ENCODE measurements at places on chromosomes 5 and 9.
A peak's percentile ranks its signal among the peaks of the same experiment; 100 is the strongest.

- DNase-seq = no peak
Measured at GRCh38 chr9:35664531-35665470, at the start of gene ARHGEF39. Gene ARHGEF39 (minus strand): TSS chr9:35665195. CDS start chr9:35665169, 26 bp downstream.

DNA sequence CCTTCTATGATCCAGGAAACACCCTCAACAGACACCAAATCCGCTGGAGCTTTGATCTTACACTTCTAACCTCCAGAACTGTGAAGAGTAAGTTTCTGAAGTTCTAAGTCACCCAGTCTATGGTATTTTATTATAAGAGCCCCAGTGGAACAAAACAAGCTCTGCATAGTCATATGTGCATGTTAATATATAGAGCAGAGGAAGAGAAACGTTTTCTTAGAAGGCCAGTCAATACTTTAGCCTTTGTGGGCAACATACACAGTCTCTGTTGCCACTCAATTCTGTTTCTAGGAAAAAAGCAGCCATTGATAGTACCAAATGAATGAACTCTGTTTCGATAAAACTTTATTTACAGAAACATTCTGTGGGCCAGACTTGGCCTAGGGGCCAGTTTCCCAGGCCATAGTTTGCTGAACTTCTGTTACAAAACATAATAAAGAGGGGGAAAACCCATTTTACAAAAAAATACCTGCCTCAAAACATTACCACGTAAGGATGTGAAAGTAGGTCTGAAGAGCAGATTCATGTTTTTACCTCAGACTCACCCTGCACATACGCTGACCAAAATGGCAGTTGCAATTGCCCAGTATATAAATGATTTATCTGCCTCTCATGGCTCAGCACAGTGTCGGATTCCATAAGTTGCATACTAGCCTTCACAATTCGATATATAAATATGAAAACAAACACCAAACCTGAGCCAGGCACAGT, 350.5 kb downstream of the SLIT3 start:
- DNase-seq = no peak

- no peak for DNase-seq
Measured at GRCh38 chr5:156929366-156929948, 33.6 kb downstream of the TIMD4 start.

DNA sequence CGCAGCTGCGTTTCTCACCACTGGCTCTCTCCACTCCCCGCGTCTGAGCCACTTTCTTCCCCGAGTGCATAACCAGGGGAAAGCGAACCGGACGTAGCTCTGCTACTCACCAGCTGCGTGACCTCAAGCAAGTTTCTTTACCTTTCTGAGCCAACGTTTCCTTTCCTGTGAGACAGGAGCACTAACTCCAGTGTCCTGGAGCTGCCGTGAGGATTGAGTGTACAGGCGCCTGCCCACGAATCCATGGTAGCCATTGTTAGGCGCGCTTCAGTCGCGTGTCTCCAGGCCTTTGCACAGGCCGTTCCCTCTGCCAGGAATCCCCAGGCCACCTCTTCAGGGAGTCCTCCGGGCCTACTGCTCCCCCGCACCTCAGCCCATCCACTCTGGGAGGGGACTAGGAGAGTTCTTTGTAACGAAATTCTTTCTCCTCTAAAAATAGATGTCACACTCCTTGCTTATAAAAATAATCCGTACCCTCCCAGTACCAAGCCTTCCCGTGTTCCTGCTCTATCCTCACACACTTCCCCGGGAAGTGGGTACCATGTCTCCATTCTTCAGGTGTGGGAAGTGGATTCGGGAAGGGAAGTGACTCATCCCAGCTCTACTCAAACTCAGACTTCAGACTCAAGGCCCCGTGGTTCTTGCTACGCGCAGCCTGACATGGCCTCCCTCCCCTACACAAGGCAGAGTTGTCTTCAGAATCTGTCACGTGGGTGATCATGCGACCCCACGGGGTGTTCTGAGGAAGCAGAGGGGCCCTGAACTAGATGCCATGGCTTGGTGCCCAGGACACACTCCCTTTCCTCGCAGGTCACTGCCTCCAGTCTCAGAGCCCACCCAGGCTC, 16.1 kb upstream of the CRB2 start:
- no peak for DNase-seq

GRCh38 chr9:8860086-8860485, 1060.5 kb upstream of the DMAC1 start:
- no peak for DNase-seq

DNA sequence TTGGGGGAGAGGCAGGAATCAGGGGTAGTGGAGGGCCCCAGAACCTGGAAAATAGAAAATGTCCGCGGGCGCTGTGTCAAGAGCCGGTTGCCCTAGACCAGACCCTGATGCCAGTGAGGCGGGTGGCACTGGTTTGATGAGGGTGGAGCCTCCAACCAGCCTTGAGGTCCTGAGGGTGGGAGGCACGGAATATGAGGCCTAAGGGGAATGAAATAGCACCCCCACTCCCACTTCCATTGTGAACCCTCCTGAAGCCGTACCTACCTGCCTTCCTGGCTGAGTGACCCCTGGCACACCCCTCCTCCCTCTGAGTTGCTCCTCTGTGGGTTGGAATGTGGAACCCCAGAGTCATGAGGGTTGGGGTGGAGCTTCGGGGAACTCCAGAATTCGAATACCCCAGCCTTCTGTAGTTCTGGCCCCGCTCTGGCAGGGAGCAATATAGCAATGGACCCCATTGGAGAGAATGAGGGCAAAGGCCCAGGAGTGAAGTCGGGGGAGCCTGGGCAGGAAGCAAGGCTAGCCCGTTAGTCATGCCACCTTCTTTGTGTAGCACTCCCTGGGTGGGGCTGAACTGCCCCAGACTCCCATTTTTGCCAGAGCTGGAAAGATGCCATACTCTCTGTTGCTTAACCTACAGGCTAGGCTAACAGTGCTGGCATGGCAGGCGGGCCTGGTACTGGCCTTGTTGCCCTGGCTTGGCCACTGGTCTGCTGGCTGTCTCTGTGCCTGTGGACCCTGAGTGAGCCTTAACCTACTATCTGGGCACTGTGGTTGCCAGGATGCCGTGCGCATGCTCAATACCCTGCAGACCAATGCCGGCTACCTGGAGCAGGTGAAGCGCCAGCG, 1.0 kb downstream of the FPGS start:
- DNase-seq = no peak

- no peak for DNase-seq
Measured at GRCh38 chr5:107413754-107414153, 257.0 kb downstream of the EFNA5 start.

DNA sequence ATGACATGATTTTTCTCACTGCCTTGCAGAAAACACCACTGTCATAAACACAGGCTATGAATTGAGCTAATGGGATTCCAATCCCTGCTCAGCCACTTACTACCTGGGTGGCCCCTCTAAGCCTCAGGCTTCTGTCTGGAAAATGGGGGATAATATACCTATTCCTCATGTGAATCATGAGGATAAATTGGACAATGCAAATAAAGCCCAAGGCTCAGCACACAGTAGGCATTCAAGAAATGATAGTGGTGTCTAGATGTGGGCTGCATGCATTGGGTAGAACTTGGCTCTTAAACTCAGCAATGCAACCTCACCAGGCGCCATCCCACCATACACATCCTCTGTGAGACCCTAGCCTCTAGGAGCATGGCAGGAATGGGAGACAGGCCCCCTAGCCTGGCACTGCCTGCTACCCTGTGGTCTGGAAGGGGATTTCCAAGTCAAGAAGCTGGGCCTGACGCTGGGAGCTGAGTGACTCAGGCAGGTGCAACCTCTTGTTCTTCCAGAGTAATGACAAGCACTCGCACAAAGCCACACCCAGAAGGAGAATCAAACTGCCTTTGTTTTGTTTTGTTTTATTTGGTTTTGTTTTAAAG, 2.3 kb upstream of the TNIP1 start:
- peak; percentile 31 for DNase-seq

DNA sequence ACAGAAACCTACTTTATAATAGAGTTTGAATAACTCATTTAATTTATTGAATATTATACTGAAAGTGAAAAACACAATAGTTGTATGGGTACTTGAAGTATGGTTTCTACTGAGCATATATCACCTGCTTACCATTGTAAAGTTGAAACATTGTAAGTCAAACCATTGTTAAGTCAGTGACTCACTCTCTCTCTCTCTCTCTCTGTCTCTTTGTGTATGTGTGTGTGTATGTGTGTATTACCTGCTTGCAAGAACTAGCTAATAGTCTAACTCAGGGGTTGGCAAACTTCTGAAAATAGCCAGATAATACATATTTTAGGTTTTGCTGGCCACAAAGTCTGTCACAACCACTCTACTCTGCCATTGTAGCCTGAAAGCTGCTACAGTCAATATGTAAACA, 564.3 kb upstream of the ZNF608 start:
- DNase-seq = no peak

DNA sequence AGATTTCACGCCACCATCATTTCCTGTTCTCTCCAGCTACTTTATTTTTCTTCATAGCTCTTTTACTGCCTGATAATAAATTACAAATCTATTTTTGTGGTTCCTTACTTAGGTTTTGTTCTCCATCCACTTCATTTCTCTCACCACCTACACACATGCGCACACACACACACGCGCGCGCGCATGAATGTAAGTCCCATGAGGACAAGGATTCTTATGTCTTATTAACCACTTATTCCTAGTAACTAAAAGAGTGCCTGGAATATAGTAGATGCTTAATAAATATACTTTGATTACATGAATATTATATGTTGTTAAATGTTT, 116.5 kb downstream of the TRPM6 start:
- DNase-seq = no peak

GRCh38 chr9:15307523-15307841, 466 bp upstream of the TTC39B start:
- no peak for DNase-seq

DNA sequence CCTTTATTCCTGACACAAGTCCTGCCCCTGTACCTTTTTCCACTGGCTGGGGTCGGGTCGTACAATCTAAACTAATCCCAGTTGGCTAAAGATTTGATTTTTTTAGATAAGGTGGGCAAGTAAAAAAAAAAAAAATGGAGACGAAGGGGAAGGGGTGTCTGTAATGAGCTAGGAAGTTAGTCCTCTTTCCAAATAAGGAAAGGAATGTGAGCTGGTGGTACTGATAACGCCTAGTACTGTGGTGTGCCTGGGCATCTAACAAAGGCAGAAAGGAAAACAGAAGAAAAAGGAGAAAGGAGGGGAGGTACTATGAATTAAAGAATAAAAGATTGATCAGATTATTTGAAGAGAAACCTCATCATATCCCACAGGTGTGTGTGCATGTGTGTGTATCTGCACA, 21.3 kb downstream of the PRDM9 start:
- no peak for DNase-seq

Data from stimulated activated CD4-positive, alpha-beta T cell treated with anti-CD3 and anti-CD28 coated beads, Interleukin-1b, Interleukin-23, amount 100 ng/mL, for 1 hour (primary cell).